ENCODE measurements at places on chromosomes 3 and 15.

GRCh38 chr3:119880966-119881365 is 99.1 kb downstream of the NR1I2 start:
- DNase-seq: no peak

DNA sequence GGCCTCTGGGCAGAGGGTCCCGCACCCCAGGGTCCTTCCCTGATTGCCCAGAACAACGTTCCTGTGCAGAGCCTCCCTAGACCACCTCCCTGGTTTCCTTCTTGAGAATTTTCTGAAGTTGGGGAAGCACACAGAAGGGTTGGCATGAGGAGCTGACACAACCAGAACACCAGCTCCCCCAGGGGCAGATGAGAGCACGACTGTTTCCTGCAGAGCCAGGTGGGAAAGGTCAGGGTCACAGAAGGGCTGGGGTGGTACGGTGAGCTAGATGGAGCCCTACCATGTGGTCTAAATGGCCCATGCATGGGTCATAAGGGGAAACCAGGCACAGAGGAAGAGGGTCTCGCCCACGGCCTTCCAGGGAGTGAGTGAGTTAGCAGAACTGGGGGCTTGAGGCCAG is 10.4 kb downstream of the PPCDC start:
- DNase-seq: no peak

DNA sequence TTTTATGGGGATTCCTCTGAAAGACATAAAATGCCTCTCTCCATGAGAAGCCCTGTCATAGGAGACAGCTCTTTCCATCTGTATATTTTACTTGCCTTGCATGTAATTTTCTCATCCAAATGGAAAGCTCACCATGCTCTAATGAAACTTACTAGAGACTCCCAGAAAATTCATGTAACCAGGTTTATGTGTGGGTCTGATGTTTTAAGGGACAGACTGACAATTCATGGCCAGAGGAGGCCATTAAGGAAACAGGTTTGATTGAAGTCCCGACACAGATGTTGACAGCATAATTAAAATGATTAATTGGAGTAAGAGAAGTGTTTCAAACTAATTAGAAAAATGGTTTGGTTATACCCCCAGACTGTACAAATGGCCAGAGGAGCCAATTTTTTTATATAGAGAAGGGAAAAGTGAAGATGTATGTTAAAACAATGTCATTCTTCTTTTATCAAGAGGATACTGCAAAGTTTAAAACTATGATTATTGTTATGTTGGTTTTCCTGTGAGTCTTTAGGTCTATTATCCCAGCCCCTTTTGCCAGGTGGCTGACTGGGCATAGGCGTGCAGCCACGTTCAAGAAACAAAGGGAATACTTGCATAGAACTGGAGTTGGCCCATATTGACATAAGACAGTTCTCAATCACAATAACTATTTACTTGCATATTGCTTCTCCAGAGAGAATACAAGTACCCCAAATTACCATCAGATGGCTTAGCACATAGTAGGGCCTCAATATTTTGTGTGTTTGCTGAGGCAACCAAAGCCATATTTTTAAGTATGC is 64.8 kb downstream of the RBMS3 start:
- no peak for DNase-seq

DNA sequence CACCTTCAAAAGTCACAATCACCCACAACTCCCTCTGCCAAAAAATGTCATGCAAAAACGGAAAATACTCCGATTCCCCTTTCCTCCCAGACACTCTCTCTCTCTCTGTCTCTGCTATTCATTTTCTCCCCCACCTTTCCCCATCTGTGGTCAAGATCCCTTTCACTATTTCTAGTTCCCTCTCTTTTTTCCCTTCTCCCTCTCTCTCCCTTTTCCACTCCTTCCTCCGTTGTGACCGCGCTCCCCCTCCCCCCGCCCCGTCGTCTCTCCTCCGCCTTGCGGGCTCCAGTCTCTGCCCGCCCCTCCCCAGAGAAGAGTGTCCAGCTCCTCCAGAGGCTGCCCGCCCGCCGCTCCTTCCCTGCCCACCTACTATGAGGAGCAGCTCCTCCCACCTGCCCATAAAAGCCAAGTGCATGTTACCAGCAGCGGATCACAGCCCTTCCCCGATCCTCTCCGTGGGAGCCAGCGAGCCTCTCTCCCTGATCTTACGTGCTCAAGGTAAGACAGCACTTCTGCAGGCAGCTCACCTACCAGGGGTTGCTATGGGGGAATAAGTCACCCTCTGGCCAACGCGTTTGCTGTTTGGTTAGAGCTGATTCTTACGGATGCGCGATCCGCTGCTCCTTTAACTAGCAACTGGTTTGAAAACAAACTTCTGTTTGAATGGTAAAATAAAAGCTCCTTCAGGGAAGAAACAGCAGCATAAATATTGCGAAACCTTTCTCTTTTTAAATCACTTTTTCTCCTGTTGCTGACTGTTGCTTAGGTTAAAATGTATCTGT is at the start of gene COL8A1:
TSS of gene COL8A1 (plus strand) at position 428 of the 782 bp plus-strand sequence. CDS start 152,089 bp downstream, outside the sequence.
- no peak for DNase-seq

All from liver (tissue), 10 donors.